ENCODE measurements at places on chromosomes 3 and 15. TPM values are rescaled to one million over a fixed set of nuclear protein-coding genes. Genes with fewer than 3 reads are reported as not detected.

GRCh38 chr15:37019479-37020433 lies 80.6 kb downstream of the MEIS2 start:
- no peak overlapping the region for H3K4me3 ChIP-seq
- H3K27ac ChIP-seq: no peak overlapping the region
- no peaks in the 10 kb centered on the region for H3K27me3 ChIP-seq
- no peak for DNase-seq

GRCh38 chr3:98565237-98565643 lies 28.2 kb downstream of the CPOX start:
- H3K4me1 ChIP-seq: peaks cover 25% of the 10 kb centered on the region
- no peak for DNase-seq
- no peak overlapping the region for H3K27ac ChIP-seq
- H3K27me3 ChIP-seq: no peaks in the 10 kb centered on the region

DNA sequence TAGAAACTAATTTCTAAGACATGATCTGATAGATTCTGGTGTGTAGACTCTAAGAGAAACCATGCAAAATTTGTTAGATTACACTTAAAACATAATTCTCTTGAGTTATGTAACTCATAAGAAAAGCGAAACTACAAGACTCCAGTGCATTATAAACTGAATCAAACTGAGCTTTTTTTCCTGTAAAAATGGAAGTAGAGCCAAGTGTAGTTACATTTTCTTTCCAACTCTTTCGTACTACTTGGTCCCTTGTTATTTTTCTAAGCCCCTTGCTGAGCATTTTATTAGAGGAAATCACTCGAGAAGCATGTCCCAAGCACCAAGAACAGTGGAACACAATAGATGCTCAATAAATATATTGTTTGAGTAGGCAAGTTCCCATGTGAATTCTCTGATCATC lies 130.2 kb downstream of the GADL1 start:
- H3K27me3 ChIP-seq: no peaks in the 10 kb centered on the region
- no peak overlapping the region for H3K4me3 ChIP-seq
- no peak for DNase-seq
- H3K4me1 ChIP-seq: no peaks in the 10 kb centered on the region
- H3K27ac ChIP-seq: no peak overlapping the region
- no peaks in the 10 kb centered on the region for H3K36me3 ChIP-seq

DNA sequence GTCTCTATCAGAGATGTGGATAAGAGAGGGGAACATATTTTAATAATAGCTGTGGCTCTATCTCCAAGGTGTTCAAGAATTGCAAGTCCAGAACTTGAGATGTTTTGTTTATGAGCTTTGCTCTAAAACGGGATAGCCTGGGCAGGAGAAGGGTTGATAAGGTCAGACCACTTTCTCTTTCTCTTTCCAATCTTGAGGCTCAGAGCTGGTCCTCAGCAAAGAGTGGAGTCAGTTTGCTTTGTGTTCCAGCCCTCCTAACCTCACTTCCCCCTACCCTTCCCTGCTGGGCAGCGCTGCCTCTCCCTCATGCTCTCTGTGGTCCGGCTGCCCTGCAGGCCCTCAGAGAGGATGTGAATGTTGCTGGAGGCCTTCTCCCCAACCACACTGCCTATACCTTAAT lies 13.8 kb downstream of the KLHL6 start:
- DNase-seq: no peak
- H3K4me1 ChIP-seq: peaks cover 10% of the 10 kb centered on the region
- H3K36me3 ChIP-seq: no peaks in the 10 kb centered on the region
- no peak overlapping the region for H3K27ac ChIP-seq
- no peak overlapping the region for H3K4me3 ChIP-seq

DNA sequence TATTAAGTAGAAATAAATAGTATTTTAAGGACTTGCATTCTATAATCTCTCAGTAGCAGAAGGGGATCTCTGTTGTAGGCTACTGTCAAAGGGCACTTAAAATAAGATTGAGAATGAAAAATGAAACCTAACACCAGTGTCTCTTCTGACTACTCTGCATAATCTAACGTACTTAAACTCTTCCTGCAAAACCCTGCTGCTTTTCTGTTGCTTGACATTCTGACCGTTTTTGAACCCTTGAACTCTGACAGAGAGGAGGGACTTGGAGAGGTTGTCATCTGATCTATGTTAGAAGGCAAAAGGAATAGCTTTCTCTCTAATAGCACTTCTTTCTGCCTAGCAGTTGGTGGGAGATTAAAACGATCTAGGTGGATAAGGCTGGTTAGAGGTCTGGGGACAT lies 204.6 kb downstream of the ZIC1 start:
- no peaks in the 10 kb centered on the region for H3K36me3 ChIP-seq
- no peak overlapping the region for H3K27ac ChIP-seq
- H3K27me3 ChIP-seq: no peaks in the 10 kb centered on the region
- H3K4me1 ChIP-seq: no peaks in the 10 kb centered on the region

DNA sequence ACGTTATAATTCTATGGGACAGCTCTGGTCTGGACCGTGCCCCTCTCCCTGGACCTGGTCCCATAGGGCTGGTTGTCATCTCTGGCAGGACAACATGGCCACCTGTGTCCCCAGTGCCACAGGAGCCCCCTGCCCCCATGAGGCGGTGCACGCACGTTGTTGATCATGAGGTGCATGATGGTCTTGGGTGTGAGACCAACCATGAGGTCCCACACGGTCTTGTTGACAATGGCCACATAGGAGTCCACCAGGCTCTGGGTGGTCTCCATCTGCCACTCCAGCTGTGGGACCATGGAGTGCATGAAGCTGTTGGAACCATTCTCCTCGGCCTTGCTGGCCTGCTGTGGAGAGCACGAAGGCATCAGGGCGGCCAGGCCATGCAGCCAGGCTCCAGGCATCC lies 19.7 kb downstream of the GOLGA6D start:
- peaks cover 31% of the 10 kb centered on the region for H3K27me3 ChIP-seq
- no peaks in the 10 kb centered on the region for H3K4me1 ChIP-seq
- H3K4me3 ChIP-seq: no peak overlapping the region

GRCh38 chr3:45387636-45388348 lies 584 bp upstream of the LARS2 start:
- 0 out of 2 replicates have a peak, but pooled peaks cover 7% of the 10 kb centered on the region for H3K4me1 ChIP-seq
- H3K4me3 ChIP-seq: peak overlapping the region; percentile 91
- H3K27me3 ChIP-seq: no peaks in the 10 kb centered on the region
- no peak for DNase-seq
- no peak overlapping the region for H3K27ac ChIP-seq
- H3K36me3 ChIP-seq: no peaks in the 10 kb centered on the region

GRCh38 chr3:42438193-42438592 lies 27.8 kb upstream of the LYZL4 start:
- no peak overlapping the region for H3K4me3 ChIP-seq
- H3K27ac ChIP-seq: no peak overlapping the region
- no peak for DNase-seq
- H3K4me1 ChIP-seq: no peaks in the 10 kb centered on the region
- H3K27me3 ChIP-seq: peaks cover 37% of the 10 kb centered on the region

DNA sequence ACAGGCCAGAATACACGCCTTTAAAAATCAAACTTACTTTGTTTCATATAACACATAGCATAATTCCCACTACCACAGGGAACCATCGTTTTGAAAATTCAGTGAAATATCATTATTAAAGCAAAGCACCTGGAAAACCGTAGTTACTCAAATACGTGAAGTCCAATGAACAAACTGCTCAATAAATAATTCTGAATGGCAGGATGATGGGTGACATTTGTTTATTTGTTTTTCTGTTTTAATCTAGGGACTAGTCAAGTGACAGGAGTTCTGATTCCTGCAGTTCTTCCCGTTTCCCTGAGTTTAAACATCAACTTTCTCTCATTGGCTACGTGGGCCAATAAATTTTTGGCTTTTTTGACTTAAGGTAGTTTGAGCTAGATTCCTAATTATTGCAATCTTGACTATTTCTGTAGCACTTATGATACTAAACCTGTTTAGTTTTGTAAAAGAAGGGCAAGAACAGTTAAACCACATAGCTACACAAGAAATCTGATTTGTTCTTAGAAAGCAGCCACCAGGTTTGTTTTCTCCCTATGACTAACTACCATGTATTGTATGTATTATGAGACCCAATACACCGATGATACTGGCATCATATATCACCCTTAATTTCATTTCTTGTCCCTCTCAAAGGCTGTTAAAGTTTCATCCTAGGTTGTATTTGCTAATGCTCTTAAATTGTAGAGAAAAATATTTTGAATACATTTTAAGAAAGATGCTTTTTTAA lies 411.2 kb downstream of the SHQ1 start:
- H3K4me1 ChIP-seq: peaks cover 14% of the 10 kb centered on the region
- H3K36me3 ChIP-seq: no peaks in the 10 kb centered on the region
- no peak overlapping the region for H3K27ac ChIP-seq
- H3K4me3 ChIP-seq: no peak overlapping the region
- DNase-seq: no peak

DNA sequence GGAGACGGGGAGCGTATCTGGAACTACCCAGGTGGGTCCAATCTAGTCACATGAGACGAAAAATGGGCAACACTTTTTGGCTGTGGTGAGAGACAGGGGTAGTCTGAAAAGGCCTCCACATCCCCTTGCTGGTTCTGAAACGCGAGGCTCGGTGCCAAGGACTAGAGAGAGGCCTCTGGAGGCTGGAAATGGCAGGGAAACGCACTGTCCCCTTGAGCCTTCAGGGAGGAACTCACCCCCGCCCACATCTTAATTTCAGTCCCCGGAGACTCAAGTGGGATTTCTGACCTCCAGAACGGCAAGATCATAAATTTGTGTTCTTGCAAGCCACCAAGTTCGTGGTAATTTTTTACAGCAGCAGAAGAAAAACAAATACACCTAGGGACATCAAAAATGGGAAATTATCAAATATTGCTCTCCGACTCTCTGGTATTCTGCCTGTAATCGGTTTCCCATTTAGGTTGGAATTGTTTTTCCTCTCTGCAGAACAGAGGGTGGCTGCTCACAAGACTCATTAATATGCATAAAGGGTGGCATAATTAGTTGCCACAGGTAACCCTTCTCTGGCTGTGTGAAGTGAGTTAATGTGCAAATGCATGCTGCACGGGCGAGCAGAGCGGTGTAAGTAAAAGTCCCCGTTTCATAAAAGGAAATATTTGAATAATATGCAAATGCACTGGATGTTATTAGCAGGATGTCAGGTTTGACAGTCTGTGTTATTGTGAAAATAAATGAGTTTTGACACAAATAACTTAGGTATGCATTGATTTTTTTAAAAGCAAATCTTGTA lies 185.7 kb downstream of the ARRDC4 start:
- H3K27me3 ChIP-seq: no peaks in the 10 kb centered on the region
- no peaks in the 10 kb centered on the region for H3K4me1 ChIP-seq
- no peak overlapping the region for H3K27ac ChIP-seq
- H3K36me3 ChIP-seq: no peaks in the 10 kb centered on the region
- H3K4me3 ChIP-seq: no peak overlapping the region
- DNase-seq: no peak

DNA sequence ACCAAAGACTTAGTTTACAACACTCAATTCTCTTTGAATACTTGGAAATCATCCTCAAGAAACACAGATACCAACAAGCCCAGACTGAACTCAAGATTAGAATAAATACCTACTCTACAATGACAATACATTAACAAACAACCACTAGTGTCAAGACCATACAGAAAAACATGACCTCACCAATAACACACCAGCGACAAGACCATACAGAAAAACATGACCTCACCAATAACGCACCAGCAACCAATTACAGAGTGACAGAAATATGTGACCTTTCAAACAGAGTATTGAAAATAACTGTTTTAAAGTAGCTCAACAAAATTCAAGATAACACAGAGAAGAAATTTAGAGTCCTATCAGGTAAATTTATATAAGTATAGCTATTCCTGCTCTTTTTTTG lies 876.0 kb downstream of the EPHA3 start:
- no peaks in the 10 kb centered on the region for H3K4me1 ChIP-seq
- H3K27ac ChIP-seq: no peak overlapping the region
- no peak overlapping the region for H3K4me3 ChIP-seq

- no peaks in the 10 kb centered on the region for H3K36me3 ChIP-seq
- H3K4me3 ChIP-seq: no peak overlapping the region
- H3K4me1 ChIP-seq: peaks cover 32% of the 10 kb centered on the region
- DNase-seq: no peak
Measured at GRCh38 chr3:128784232-128784631, 58.2 kb downstream of the RAB7A start.

DNA sequence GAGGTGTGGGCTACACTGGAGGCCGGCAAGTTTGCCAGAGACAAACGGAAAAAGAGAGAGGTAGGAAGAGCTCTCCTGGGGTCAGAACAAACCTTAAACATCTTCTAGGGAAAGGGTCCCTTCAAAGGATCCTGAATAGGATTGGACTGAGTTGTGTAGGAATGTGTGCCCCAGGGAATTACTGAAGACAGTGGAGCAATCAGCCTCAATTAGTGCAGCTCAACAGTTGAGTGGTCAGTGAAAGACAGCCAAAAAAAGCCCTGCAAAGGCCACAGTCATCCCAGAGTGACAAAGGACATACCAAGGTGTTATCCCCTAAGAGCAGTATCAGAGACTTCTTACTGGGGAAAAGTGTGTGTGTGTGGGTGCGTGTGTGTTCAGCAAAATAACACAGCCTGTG lies 70.3 kb downstream of the NUP210 start:
- H3K36me3 ChIP-seq: no peaks in the 10 kb centered on the region
- no peak overlapping the region for H3K27ac ChIP-seq
- no peaks in the 10 kb centered on the region for H3K4me1 ChIP-seq

DNA sequence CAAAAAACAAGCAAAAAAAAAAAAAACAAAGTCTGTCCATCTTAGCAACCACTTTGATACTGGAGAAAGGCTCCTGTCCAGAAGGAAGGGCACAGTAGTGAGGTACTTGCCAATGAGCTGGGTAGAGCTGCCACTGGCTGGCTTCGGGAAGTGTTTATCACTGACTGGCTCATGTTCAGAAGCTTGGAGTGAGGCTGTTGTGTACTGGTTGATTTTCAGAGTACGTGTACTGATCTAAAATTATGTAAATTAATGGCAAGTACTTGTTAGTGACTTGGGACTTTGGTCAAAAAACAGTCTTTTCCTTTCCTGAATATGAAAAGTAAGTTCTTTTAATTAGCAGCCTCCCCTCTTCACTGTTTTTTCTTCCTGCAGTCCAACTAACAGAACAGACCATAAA lies 979 bp upstream of the ZNF621 start:
- peak; percentile 25 for DNase-seq
- peak overlapping the region; percentile 82 for H3K27ac ChIP-seq
- H3K4me3 ChIP-seq: peak overlapping the region; percentile 92
- no peaks in the 10 kb centered on the region for H3K27me3 ChIP-seq

GRCh38 chr3:9468460-9468859 lies 71.0 kb downstream of the SETD5 start:
- peaks cover 63% of the 10 kb centered on the region for H3K36me3 ChIP-seq
- DNase-seq: peak; percentile 67
- no peak overlapping the region for H3K4me3 ChIP-seq
- H3K4me1 ChIP-seq: peaks cover 11% of the 10 kb centered on the region

DNA sequence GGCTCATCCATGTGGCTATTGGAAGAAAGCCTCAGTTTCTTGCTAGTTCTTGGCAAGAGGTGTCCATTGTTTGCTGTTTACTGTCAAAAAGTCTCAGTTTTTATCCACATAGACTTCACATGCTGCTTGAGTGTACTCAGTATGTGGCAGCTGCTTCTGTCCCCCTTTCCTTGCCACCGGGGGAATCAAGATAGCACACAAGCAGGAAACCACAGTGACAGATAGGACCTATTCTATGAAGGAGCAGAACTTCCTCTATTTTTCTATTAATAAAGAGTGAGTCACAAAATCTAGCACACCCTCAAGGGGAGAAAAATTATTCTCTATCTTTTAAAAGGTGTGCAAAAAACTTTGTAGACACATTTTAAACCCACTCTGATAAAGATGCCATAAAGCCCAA lies 121.4 kb upstream of the GMNC start:
- no peak overlapping the region for H3K27ac ChIP-seq
- H3K4me1 ChIP-seq: no peaks in the 10 kb centered on the region
- no peaks in the 10 kb centered on the region for H3K27me3 ChIP-seq
- H3K36me3 ChIP-seq: no peaks in the 10 kb centered on the region
- H3K4me3 ChIP-seq: no peak overlapping the region

Gene ZNF860
- 0.08 TPM for polyA plus RNA-seq

Gene SLC38A3
- 0.93 TPM for polyA plus RNA-seq

Gene RIOX2
- polyA plus RNA-seq: 36.4 TPM

Gene GPX1
- 454 TPM for polyA plus RNA-seq

Gene SAMD7
- polyA plus RNA-seq: not detected

Gene DLL4
- polyA plus RNA-seq: not detected
